Putamen (tissue), 1 donor: ENCODE measurements at places on chromosomes 1 and 21.

- no peak for DNase-seq
Measured at GRCh38 chr1:61486783-61487536, 238.0 kb downstream of the TM2D1 start.

GRCh38 chr1:236103059-236103458 is 38.2 kb upstream of the NID1 start:
- DNase-seq: no peak

GRCh38 chr1:44721485-44722361 is 9.2 kb downstream of the RNU5D-1 start:
- no peak for DNase-seq

- DNase-seq: peak; percentile 31
Measured at GRCh38 chr1:241391926-241392710, 35.1 kb upstream of the RGS7 start.

- no peak for DNase-seq
Measured at GRCh38 chr1:41566969-41567368, 82.5 kb upstream of the EDN2 start.

- no peak for DNase-seq
Measured at GRCh38 chr1:181503171-181503810, 20.0 kb downstream of the CACNA1E start.

- DNase-seq: no peak
Measured at GRCh38 chr1:57986432-57986831, 560.1 kb downstream of the OMA1 start.

DNA sequence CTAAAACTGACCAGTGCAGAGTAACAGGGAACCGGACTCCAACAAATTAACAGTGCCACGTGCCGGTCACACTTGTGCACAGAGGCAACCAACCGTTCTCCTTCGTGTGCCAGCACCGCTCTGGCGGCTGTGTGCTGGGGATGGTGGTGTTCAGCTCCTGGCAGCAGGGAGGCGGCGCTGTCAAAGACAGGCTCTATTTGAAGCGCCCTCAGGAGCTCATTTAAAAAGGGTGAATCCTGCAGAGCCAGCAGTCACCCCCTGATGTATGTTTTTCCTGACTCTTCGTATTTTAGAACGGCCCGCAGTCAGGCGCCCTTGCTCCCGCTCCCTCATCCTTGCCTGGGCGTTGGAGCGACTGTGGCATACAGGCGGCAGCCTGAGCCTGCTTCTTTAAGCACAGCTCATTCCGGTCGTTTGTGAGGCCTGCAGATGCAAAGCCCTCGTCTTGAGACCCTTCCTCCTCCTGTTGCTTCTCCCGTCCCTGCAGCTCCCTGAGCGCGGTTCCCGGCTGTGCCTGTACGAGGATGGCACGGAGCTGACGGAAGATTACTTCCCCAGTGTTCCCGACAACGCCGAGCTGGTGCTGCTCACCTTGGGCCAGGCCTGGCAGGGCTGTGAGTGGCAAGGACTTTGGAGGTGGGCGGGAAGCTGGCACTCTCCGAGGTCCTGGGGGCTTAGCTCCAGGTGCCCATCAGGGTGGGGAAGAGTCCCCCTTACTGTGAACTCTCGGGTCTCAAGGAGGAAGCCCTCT is 1.1 kb downstream of the DFFB start:
- DNase-seq: peak; percentile 68

DNA sequence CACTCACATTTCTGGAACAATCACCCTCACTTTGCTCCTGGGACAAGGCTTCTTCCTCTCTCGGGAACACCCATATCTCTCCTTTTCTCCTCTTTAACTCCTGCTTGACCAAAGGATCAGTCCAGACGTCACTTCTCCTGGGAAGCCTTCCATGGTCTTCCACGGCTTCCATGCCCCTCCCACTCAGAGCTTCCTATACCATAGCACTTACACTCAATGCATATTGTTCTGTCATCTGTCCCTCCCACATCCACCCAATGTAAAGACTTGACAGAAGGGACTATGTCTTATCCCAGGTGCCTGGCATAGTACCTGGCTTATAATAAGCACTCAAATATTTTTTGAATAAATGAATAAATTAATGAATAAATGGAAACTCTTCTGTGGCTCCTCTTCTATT is 28.2 kb downstream of the CD34 start:
- DNase-seq: no peak

- DNase-seq: no peak
Measured at GRCh38 chr1:160553778-160554177, 25.5 kb downstream of the CD84 start.

DNA sequence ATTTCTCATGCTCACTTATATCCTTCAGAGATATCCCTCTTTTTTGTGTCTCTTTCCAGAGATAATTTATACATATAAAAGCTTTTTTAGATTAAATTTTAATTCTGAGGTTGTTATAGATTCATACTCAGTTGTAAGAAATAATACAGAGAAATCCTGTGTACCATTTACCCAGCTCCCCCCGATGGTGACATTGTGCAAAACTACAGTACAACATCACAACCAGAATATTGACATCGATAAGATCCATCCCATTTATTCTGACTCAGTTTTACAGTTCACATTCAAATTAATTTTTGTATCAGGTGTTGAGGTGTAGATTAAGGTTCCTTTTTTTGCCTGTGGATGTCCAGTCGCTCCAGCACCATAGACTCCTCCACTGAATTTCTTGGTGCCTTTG is 14.3 kb downstream of the DMRTB1 start:
- no peak for DNase-seq
